ENCODE measurements at places on chromosomes 1 and 21.

- no peaks in the 10 kb centered on the region for H3K36me3 ChIP-seq
- H3K27ac ChIP-seq, result no peak overlapping the region
- DNase-seq, result no peak
- H3K27me3 ChIP-seq, result no peaks in the 10 kb centered on the region
- no peaks in the 10 kb centered on the region for H3K4me1 ChIP-seq
- H3K4me3 ChIP-seq, result no peak overlapping the region
Observed at GRCh38 chr1:9558271-9558945, 19.1 kb downstream of the SLC25A33 start.

- no peak for DNase-seq
- H3K27ac ChIP-seq, result no peak overlapping the region
- H3K27me3 ChIP-seq, result no peaks in the 10 kb centered on the region
- H3K36me3 ChIP-seq, result no peaks in the 10 kb centered on the region
- no peaks in the 10 kb centered on the region for H3K4me1 ChIP-seq
Observed at GRCh38 chr1:51000651-51001050, 30.6 kb downstream of the CDKN2C start.

- DNase-seq, result no peak
- peaks cover 5% of the 10 kb centered on the region for H3K4me1 ChIP-seq
- H3K27me3 ChIP-seq, result no peaks in the 10 kb centered on the region
- no peak overlapping the region for H3K27ac ChIP-seq
- no peaks in the 10 kb centered on the region for H3K36me3 ChIP-seq
Observed at GRCh38 chr1:39266792-39267191, 62.3 kb downstream of the MACF1 start.

DNA sequence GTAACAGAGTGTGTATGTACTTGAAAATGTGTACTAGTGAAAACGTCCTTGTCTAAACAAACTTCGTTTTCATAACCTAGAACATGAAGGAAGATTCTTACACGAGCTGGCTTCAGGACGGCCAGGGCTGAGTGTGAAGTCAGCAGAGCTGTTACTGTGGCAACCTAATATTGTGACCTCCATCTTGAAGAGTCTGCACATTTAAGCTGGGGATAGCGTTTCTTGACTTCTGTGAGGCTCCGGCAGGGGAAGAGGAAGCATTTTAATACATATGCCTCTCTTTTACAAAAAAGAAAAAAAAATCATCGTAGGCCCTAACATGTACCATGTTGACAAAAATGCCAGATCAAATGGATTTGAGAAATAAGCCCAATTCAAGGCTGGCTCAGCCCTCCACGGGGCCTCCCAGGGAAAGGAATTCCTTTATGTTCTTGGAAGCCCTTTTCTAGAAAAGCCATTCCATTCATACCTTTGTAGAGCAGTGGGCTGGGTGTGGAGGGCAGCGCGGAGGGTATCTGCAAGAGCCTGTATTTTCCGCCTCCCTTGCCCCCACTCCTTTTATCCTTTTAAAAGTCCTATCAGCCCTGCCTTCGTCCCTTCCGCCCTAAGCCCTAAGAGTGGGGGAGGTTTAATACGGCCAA lies 51.1 kb downstream of the SIM2 start:
- no peak for DNase-seq
- no peaks in the 10 kb centered on the region for H3K36me3 ChIP-seq
- H3K27me3 ChIP-seq, result no peaks in the 10 kb centered on the region
- H3K4me1 ChIP-seq, result 0 out of 2 replicates have a peak, but pooled peaks cover 3% of the 10 kb centered on the region
- no peak overlapping the region for H3K27ac ChIP-seq

- H3K4me1 ChIP-seq, result peaks cover 38% of the 10 kb centered on the region
- DNase-seq, result peak; percentile 27
- no peaks in the 10 kb centered on the region for H3K27me3 ChIP-seq
- H3K4me3 ChIP-seq, result peak overlapping the region; percentile 29
- peak overlapping the region; percentile 87 for H3K27ac ChIP-seq
- H3K36me3 ChIP-seq, result no peaks in the 10 kb centered on the region
Observed at GRCh38 chr1:193111641-193112090, 6.5 kb upstream of the GLRX2 start.

DNA sequence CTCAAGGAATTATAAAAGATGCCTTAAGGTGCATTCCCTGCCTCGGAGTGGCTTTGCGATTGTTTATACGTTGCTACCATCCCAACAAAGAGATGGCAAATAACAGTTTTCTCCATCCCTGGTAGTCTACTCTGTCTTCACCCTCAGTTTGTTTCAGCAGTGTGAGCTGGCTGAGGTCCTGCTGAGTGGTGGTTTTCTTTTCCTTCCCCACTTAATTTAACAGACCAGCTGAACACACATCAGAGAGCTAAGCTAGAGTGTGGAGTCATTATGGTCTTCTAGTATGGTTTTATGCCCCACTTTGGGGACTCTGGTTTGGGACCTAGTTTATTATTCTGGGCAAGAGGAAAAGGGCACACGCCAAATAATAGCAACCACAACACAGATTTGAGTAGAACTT lies 2.2 kb downstream of the PIGV start:
- peak overlapping the region; percentile 34 for H3K27ac ChIP-seq
- DNase-seq, result no peak
- no peaks in the 10 kb centered on the region for H3K36me3 ChIP-seq
- H3K4me3 ChIP-seq, result no peak overlapping the region
- H3K4me1 ChIP-seq, result peaks cover 46% of the 10 kb centered on the region

DNA sequence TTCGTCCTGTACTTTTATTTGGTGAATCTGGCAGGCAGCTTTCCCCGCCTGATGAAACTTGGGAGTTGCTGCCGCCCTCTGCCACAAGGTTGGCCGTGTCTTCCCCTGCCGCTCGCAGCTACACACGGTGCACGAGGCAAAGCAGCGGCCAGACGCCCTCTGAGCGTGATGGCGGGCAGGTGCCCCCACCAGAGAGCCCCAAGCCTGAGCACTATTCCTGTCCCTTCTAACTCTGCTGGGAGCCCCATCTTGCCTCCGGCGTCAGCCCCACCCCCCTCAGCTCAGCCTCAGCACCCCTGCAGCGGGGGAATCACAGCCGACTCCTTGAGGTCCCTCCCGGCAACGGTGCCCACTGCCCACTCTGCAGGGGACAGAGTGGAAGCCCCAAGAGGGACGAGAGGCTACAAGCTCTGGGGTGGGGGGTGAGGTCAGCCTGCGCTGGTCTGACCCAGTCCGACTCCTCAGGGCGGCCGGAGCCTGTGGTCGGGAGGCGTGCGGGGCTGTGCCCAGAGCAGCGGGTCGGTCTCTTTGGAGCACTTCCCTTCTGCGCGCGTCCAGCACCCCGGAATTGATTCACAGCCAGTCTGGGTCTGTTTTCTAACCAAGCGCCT lies 41.3 kb downstream of the RIPK4 start:
- H3K4me3 ChIP-seq, result no peak overlapping the region
- H3K27me3 ChIP-seq, result no peaks in the 10 kb centered on the region
- DNase-seq, result no peak
- H3K27ac ChIP-seq, result peak overlapping the region; percentile 90

GRCh38 chr1:154745286-154745731 lies 124.8 kb downstream of the KCNN3 start:
- no peaks in the 10 kb centered on the region for H3K36me3 ChIP-seq
- peaks cover 17% of the 10 kb centered on the region for H3K27me3 ChIP-seq
- H3K4me1 ChIP-seq, result no peaks in the 10 kb centered on the region
- no peak overlapping the region for H3K27ac ChIP-seq
- DNase-seq, result no peak

- no peaks in the 10 kb centered on the region for H3K4me1 ChIP-seq
- no peak for DNase-seq
- H3K36me3 ChIP-seq, result no peaks in the 10 kb centered on the region
Observed at GRCh38 chr1:76854255-76854654, 13.0 kb upstream of the ST6GALNAC5 start.

- H3K36me3 ChIP-seq, result no peaks in the 10 kb centered on the region
- no peak for DNase-seq
- no peak overlapping the region for H3K4me3 ChIP-seq
Observed at GRCh38 chr1:90391126-90391525, 326.0 kb downstream of the BARHL2 start.

- no peaks in the 10 kb centered on the region for H3K27me3 ChIP-seq
- H3K4me1 ChIP-seq, result no peaks in the 10 kb centered on the region
- H3K36me3 ChIP-seq, result peaks cover 5% of the 10 kb centered on the region
- peak overlapping the region; percentile 94 for H3K4me3 ChIP-seq
- H3K27ac ChIP-seq, result no peak overlapping the region
Observed at GRCh38 chr1:221740369-221740992, 1.4 kb downstream of the DUSP10 start.

DNA sequence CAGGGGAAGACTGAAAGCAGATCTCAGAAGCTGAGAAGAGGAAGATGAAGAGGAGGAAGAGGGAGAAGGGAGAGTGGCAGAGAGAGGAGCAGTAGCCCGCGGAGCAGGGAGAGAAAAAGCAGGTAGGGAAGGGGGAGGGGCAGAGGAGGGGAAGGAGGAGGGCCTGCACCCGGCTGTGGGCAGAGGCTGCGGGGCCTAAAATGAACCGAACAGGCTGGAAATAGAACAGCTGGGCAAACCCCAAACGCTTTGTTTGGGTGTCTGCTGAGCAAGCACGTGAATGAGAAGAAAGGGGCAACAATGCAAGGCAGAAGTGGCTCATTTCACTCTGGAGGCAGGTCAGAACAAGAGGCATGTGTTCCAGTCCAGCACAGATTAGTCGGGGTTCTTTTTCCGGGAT lies 33.5 kb downstream of the KCNC4 start:
- no peaks in the 10 kb centered on the region for H3K27me3 ChIP-seq
- no peak overlapping the region for H3K27ac ChIP-seq
- no peak overlapping the region for H3K4me3 ChIP-seq

DNA sequence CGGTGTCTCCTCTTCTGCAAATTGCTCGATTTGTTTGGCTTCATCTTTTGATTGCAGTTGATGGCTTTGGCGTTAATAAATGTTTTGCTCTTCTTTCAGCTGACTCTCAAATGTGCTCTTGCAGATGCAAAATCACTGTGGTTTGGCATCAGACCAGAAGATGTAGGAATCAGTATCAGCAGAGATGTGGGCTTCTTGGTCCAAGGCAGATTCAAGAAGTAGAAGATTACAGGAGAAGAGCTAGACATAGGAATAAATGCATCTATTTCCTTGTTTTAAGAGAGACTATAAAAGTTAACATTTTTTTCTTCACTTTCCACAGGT lies 59.8 kb upstream of the BACH1 start:
- H3K4me3 ChIP-seq, result no peak overlapping the region
- H3K27ac ChIP-seq, result no peak overlapping the region
- H3K27me3 ChIP-seq, result no peaks in the 10 kb centered on the region
- H3K36me3 ChIP-seq, result no peaks in the 10 kb centered on the region
- DNase-seq, result no peak

GRCh38 chr1:161921491-161921890 lies 102.2 kb downstream of the OLFML2B start:
- no peaks in the 10 kb centered on the region for H3K27me3 ChIP-seq
- H3K27ac ChIP-seq, result no peak overlapping the region
- H3K4me3 ChIP-seq, result no peak overlapping the region
- H3K4me1 ChIP-seq, result no peaks in the 10 kb centered on the region
- no peak for DNase-seq
- no peaks in the 10 kb centered on the region for H3K36me3 ChIP-seq

GRCh38 chr1:80933346-80933745 lies 867.4 kb upstream of the ADGRL2 start:
- no peaks in the 10 kb centered on the region for H3K36me3 ChIP-seq
- H3K27me3 ChIP-seq, result no peaks in the 10 kb centered on the region
- no peaks in the 10 kb centered on the region for H3K4me1 ChIP-seq
- no peak overlapping the region for H3K27ac ChIP-seq
- DNase-seq, result no peak

DNA sequence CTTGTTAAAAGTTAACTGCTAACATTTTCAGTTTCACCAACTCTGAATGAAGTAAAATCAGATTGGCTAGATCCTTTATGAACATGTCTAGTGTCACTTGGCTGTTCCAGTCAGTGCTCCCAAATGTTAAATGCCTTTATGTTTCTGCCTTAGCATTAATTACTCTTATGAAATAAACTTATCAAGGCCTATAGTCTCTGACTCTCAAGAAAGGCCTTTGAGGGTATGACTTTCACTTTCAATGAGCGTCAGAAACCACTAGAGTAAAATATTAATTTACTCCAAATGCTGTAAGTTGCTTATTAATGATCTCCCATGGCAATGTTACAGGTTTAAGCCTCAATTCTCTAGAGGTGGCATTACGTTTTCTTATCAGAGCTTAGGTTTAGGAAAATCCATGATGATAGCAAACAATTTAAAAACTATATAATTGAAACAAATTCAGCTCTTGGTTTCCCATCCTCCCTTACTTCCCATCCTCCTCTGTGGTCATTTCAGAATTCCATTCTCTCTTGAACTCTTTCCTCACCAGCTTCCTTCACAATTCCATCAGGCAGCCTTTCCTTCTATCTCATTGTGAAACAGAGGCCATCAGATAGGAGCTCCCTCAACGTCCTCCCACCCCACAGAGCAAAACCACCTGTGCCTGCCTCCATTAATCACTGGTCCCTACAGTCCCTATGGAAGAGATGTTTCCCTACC lies 108.6 kb upstream of the COP1 start:
- no peaks in the 10 kb centered on the region for H3K4me1 ChIP-seq
- DNase-seq, result no peak
- no peak overlapping the region for H3K4me3 ChIP-seq
- H3K27ac ChIP-seq, result no peak overlapping the region
- H3K36me3 ChIP-seq, result no peaks in the 10 kb centered on the region
- no peaks in the 10 kb centered on the region for H3K27me3 ChIP-seq

GRCh38 chr21:44062380-44062779 lies 44.8 kb upstream of the PWP2 start:
- H3K4me3 ChIP-seq, result no peak overlapping the region
- H3K27me3 ChIP-seq, result no peaks in the 10 kb centered on the region
- no peak for DNase-seq

DNA sequence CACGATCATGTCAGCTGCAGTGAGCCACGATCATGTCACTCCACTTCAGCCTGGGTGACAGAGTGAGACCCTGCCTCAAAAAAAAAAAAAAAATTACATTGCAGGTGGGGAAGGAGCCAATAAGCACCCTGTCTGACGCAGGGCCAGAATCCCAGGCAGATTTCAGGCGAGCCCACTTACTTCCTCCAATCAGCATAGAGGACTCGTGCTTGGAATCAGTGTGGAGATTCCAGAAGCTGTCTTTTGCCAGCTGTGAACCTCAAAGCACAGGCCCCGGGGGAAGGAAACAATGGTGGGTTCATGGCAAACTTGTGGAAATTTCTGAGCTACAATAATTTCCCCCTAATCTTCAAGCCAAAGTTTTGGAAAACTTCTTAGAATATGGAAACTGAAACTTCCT lies 178.2 kb upstream of the ZNF644 start:
- no peaks in the 10 kb centered on the region for H3K4me1 ChIP-seq
- H3K27ac ChIP-seq, result no peak overlapping the region
- no peaks in the 10 kb centered on the region for H3K36me3 ChIP-seq
- DNase-seq, result no peak
- H3K27me3 ChIP-seq, result peaks cover 16% of the 10 kb centered on the region
- H3K4me3 ChIP-seq, result no peak overlapping the region

- no peaks in the 10 kb centered on the region for H3K36me3 ChIP-seq
- H3K27ac ChIP-seq, result no peak overlapping the region
- no peak overlapping the region for H3K4me3 ChIP-seq
- no peak for DNase-seq
- no peaks in the 10 kb centered on the region for H3K27me3 ChIP-seq
Observed at GRCh38 chr21:41112740-41113692, 54.9 kb upstream of the BACE2 start.

DNA sequence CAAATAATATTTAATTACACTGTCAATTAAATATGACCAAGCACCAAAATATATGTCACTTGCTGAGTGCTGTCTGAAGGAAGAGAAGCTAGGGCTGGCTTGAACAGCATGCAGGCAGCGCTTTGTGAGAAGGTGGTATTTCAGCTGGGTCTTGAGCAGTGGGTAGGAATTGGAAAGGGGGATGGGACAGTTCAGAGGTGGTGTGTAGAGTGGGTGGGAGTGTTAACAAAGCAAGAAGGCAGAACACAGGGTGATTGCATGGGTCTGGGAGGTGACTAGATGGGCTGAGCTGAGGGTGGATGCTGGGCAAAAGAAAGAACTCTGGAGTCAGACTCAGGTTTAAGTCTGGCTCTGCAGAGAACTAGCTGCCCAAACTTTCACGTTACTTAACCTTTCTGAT lies 14.3 kb upstream of the ETV3 start:
- H3K27ac ChIP-seq, result no peak overlapping the region
- no peaks in the 10 kb centered on the region for H3K36me3 ChIP-seq
- no peak for DNase-seq
- no peaks in the 10 kb centered on the region for H3K4me1 ChIP-seq

All from Panc1 (cell line).